ENCODE measurements at places on chromosomes 2 and 18.

- DNase-seq, result no peak
Measured at GRCh38 chr2:60353863-60354262, 199.6 kb downstream of the BCL11A start.

DNA sequence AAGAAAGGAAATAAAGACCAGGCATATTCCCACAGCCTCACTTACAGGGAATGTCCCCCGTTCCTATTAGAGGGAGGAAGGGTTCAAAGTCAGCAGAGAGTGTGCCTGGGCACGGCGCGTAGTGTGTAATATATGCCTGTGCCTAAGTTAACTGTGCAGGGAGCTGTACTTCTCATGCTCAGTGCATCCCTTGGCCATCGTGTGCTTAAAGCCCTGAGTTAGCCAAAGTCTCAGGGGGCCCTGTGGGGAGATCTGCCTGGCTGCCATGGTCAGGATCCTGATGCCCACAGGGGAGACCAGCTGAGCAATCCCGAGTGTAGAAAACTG is 48.4 kb downstream of the TEX51 start:
- no peak for DNase-seq

GRCh38 chr2:102297891-102298290 is 13.5 kb upstream of the IL1RL1 start:
- no peak for DNase-seq

- no peak for DNase-seq
Measured at GRCh38 chr18:25352629-25353005, 651 bp upstream of the ZNF521 start.

DNA sequence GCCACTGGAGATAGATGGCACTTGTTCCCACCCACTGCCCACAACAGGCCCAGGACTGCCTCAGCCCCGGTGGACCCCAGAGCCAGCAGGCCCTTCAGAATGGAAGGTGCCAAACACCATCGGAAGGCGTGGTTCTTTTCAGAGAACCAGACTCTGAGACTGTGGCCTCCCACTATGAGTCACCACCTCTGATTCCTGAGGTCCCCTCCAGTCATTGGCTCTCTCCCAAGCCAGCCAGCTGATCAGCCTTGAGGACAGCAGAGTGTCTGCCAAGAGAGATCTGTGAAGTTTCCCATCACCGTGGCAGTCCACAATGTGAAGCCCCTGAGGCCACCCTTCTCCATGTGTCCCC is 10.4 kb upstream of the MAP3K2 start:
- DNase-seq, result no peak

DNA sequence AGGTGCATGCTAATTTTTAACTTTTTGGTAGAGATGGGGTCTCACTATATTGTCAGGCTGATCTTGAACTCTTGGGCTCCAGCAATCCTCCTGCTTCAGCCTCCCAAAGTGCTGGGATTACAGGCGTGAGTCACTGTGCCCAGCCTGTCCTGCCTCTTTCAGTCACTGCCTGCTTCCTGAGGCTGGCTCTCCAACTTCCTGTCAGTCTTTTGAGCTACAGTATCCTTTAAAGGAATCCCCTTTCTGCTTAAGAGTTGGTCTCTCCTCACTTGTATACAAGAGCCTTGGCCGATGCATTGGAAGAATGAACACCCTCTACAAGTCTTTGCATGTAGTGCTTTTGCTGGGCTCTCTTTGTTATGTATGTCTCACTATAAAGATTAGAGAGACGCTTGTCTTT is 88.4 kb upstream of the SMAD2 start:
- no peak for DNase-seq

DNA sequence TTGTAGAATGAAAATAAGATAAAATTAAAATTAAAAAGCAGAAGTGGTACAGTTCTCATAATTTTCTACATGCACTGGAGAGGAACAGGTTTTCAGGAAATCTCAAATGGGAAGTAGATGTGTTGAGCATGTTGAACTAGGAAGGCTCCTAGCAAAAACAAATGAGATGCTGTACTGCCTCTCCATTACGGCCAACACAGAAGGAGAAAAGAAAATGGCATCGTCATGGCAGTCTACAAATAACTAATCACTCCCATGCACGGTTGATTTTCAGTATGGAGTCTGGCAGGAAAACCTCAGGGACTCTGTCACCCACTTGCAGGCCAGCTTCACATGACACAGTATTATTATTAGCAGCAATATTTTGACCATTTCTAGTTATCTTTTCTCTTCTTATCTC is 278.7 kb downstream of the NRXN1 start:
- DNase-seq, result no peak

DNA sequence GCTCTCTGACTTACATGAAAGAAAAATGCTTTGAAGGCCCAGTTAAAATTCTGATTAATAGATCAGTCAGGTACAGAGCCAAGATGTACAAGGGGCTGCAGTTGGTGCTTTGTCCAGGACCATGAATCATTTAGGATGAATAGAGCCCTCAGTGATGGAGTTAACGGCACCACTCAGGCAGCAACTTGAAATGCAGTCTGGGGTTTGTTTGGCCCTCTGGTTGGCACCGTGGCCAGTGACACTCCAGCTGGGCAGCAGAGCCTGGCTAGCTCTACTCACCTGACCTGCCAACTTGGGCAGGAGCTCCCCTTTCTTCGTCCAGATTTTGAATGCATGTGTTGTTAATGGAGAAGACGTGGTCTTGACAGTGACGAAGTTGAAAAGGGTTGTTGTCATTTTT is 493.0 kb upstream of the ACVR2A start:
- DNase-seq, result no peak

DNA sequence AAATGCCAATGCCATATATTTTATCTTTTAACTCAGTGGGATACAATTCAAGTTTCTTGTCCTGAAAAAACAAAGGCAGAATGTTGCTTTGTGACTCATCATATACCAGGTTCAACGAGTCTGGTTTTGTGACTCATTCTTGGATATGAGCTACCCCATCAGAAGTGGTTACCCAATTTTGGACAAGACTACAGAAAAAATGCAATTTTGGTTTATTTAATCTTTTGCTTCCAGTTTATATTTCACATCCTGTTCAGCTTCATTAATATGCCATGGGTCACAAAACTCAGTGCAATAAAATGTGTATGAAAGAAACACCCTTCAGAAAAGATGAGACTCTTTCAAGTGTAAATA is 25.0 kb downstream of the FN1 start:
- DNase-seq, result no peak

- no peak for DNase-seq
Measured at GRCh38 chr2:239523147-239523953, 122.5 kb upstream of the HDAC4 start.

DNA sequence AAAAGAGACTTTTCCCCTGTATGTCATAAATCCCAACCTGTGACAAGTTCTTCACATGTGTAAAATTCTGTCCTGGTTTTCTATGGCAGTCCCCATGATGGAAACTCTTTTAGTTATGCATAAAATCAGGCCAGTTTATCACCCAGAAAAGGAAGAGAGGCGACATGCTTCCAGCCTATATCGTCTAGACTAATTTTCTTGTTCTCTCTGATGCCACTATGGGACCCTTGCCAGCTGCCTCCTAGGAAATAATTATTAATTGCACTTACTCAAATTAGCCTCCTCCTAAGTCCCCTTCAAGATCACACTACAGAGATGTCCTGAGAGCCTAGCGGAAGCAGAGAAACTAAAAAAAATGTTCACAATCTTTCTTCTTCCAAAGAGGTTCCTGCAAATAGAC is 722.4 kb downstream of the NRXN1 start:
- DNase-seq, result no peak

- DNase-seq, result no peak
Measured at GRCh38 chr2:231190531-231191197, 7.8 kb upstream of the ARMC9 start.

GRCh38 chr2:98881153-98881650 is 54.8 kb downstream of the CRACDL start:
- DNase-seq, result no peak

- no peak for DNase-seq
Measured at GRCh38 chr18:13568443-13569392, 157.6 kb downstream of the FAM210A start.

- no peak for DNase-seq
Measured at GRCh38 chr2:235719146-235719942, 225.5 kb downstream of the AGAP1 start.

DNA sequence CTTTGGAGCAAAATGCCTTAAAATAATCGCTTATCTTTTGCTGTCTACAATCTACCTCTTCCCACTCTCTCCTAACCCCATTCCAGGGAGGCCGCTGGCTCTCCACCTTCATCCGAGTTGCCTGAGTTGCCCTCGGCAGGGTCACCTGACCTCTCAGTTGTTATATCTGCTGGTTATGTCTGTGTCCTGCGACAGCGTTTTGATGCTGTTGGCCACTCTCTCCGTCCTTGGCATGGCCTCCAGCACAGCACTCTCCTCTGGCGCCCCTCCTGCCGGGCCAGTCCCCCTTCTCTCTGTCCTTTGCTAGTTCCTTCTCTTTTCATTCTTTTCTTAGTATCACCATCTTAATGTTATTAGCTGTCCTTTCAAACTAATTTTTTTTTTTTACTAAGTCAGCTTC is 41.6 kb downstream of the TRAF3IP1 start:
- DNase-seq, result no peak

DNA sequence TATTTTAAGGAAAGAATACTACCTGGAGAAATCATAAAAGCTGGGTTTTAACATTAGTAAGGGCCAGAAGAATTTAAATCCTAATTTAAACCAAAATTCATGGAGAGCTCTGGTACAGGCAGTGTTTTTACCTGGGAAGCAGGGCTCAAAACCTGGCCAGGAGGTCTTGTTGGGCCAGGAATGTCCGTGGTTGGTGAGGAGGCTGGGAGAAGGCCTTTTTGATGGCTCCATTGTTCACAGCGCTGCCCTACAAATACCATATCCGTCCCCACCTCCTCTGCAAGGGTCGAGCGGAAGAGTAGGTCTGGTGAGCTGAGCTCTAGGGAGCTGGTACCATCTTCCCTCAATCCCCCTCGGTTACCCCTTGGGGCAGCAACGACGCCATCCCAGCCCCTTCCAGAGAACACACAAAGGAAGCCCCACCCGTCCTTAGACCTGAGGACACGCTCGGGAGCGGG is 10.9 kb upstream of the HOXD1 start:
- DNase-seq, result no peak

- DNase-seq, result no peak
Measured at GRCh38 chr18:23824240-23824639, 135.0 kb downstream of the LAMA3 start.

- DNase-seq, result no peak
Measured at GRCh38 chr2:8304821-8305766, 376.8 kb upstream of the ID2 start.

DNA sequence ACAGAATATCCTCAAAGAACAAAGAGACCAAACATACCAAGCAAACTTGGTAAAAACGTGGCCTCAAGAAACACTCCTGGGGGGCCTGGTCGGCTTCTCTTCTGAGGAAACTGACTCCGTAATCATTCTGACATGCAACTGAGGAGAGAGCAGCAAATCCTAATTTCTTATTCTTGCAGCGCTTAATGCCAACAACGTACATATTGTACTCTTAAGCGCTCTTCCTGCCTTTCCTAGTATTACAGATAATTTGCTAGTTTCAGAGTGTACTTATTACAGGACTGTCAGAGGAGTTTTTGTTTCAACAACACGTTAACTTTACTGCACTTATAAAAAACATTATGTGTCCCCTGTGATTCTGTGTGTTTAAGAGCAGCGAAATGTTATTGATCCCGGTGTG is 64.9 kb downstream of the ZNF521 start:
- no peak for DNase-seq

- no peak for DNase-seq
Measured at GRCh38 chr2:27154488-27154887, 5.7 kb downstream of the TCF23 start.

- DNase-seq, result no peak
Measured at GRCh38 chr2:112680666-112681101, 34.9 kb downstream of the SLC20A1 start.

GRCh38 chr2:66579186-66580126 is 144.5 kb downstream of the MEIS1 start:
- no peak for DNase-seq

DNA sequence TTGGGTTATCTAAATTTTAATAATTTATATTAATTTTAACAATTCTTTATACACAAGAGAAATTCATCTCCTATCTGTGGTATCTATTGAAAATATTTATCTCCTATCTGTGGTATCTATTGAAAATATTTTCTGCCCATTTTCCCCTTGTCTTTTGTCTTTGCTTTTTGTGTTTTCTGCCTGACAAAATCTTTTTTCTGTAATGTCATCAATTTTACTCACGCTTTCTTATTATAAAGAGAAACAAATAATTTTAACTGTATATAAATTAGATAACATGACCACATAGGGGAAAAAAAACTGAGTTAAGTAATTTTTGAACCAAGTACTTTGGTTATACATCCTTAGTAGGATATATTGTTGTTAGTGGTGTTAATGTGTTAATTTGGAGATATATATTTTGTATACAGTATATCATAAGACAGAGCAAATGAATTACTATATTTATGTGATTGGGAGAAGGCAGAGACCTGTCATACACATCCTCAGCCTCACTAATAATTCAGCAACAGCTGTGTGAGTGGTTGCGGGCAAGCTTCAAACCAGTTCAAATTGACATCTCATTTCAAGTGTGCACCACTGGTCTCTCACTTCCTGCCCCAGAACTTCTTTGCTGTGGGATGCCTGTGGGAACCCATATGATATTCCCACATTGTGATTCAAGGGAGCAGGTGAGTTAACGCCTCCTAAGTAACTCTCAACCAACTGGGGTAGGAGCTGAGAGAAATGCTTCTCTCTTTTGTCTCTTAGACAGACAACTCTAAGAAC is 292.4 kb downstream of the SP3 start:
- DNase-seq, result no peak

DNA sequence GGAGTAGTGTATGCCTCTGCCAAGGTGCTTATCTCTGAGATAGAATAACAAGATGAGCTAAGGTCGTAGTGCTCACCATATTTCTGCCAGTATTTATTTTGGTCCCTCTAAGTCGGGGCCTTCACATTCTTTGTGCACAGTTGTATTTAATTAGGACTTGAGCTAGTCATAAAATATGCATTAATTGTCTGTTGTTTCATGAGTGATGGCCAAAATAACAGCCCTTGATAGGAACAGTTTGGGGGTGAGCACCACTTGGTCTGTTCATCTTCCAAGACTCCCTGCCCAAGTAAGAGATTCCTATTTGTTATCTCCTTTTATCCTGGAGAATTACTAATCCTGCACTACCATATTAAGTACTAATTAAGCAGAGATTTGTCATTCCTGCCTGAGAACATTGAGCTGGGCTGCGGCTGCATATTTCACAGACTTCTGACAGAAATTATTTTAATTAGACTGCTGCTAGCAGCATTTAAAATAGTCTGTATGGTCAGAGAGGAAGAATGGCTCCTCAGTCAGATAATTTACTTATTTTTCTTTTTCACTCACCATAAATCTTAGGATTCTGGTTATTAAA is 435.1 kb downstream of the MTX2 start:
- no peak for DNase-seq

GRCh38 chr2:150781142-150781541 is 293.7 kb upstream of the RND3 start:
- DNase-seq, result no peak

Measured in effector CD8-positive, alpha-beta T cell (primary cell).